ENCODE measurements at places on chromosomes 3 and 15.

DNA sequence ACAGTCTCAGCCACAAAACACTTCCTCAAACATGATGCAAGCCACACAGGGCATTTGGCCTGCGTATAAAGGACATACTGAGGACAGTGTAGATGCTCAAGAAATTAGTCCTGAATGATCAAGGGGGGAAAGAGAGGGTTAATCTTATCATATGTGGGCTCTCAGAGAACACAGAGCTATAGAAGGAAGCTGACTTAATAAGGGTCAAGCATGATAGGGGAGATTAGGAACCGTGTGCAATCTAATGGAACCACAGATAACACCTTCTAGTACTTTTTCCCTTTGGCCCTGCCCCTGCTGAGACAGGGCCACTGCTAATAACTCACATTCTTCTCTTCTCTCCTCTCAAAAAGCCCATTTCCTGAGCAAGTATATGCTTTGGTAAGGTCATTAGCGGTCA, 114.1 kb upstream of the ADAMTS9 start:
- DNase-seq: no peak

DNA sequence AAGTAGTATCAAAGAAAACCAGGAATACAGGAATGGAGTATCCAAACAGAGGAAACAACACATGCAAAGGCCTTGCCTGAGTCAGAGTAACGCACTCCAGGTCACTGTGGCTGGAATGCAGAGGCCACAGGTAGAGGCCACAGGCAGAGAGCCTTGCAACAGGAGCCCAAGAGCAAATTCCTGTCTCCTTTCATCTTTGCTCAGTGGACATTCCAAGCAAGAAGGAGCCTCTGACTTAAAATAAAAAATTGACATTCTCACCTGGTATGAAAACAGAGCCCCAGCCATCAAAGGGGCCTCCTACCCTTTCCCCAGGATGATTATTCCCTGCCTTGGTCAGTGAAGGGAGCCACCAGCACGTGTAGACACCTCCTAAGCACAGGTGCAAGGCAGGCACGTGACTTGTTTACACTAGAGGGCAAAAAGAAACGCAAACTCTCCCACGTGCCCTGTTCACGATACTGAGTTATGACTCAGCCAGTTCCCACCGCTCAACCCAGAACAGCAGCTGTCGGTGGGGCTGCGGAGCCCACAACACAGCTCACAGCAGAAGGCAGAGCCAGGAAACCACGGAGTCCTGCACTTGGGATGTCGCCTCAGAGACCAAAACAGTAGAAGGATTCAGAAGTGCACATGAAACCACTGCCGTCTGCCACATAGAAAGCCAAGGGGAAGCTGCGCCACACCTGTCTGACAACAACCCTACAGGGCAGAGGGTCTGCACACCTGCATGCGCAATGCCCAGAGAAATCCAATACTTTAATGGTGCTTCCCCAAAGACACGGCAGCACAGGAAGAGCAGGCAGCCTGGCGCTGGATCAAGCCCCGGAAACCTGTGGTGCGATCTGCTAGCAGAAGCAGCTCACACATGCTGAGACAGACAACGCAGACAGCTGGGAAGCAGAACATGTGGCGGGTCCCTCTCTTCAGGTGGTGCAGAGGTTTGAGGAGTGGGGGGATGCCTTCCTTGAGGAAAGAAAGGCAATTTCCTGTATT, 52.1 kb downstream of the ITGB5 start:
- DNase-seq: peak; percentile 53

- DNase-seq: no peak
Observed at GRCh38 chr3:58078610-58079009, 70.4 kb downstream of the FLNB start.

GRCh38 chr3:189490749-189491148, 140.4 kb upstream of the TP63 start:
- no peak for DNase-seq

GRCh38 chr3:139523166-139523565, 16.4 kb downstream of the RBP1 start:
- no peak for DNase-seq

- no peak for DNase-seq
Observed at GRCh38 chr15:73335026-73335425, 33.7 kb downstream of the HCN4 start.

DNA sequence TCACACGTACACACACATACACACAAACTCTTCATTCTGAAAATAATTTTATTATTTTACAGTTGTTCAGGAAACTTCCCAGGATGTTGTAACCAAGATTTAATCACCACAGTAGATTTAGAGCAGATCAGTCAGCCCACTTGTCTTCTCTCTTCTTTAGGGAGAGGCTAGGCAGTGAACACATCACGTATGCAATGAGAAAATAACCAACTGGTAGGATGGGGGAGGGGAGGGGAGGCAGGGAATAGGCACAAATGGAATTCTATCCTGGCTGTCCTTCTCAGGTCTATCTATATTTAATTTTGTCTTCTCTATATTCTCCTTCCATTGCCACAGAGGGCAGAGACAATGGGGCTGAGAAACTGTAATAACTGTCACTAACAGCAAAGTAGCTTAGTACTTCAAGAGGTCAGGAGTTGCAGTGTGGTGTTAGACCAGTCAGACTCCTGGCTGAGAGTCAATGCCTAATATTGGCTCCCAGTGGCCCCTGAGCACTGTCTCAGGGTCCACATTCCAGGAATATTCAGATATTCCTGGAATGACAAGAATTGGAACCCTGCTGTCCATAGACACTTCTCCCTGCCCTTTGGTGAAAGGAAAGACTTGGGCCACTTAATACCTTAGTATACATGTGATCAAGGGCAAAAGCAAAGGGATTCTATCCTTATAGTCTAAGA, 2.6 kb upstream of the HCLS1 start:
- no peak for DNase-seq

GRCh38 chr15:26872206-26872605, 5.3 kb downstream of the GABRA5 start:
- no peak for DNase-seq

- DNase-seq: peak; percentile 69
Observed at GRCh38 chr3:45659661-45660566, 29.3 kb upstream of the SACM1L start.

DNA sequence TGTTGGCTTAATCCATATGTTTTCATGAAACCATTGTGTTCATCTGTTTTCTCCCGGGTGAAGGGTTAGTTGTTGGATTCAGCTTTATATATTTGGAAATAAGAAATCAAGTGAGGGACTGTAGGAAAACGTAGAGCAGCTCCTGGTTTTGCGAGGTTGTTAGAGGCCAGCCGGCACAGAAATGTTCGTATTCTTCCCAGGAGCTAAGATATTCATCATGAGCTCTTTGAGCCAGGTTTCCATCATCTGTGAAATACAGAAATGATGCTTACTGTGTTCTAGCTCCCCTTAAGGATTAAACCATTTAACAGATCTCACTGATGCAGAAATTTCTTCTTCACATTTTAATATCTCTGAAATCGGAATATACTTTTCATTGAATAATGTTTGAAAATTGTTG, 235.5 kb downstream of the PTPRG start:
- no peak for DNase-seq

DNA sequence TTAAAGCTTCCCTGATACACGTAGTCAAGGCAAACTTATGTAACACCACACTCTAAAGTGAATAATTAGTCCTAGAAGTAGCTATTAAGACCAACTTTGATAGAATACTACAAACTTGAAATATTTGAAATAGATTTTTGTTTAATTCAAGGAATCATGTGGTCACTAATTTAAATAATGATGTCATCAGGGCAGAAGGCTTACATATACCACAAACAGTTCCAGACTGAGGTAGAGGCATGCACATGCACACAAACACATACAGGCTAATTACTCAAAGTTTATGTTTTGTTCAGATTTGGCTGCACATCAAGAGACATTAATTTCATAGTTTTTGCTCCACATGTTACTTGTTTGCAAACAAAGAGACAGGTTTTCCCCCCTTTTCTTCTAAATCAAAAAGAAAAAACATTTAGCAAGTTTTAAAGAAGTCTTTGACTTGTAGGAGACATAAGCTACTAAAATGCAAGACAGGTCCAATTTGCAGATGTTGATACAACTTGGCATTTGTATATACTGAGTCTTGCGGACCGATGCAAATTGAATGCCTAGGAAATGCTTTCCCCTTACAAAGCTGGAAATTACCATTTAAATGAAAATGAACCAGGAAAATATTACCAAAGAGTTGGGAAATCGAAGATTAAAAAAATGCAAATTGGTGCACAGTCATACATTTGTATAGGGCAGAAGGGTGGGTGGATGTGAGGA, 594.8 kb downstream of the MAGI1 start:
- no peak for DNase-seq

- peak; percentile 46 for DNase-seq
Observed at GRCh38 chr15:82531496-82532382, 8.5 kb downstream of the RPS17 start.

DNA sequence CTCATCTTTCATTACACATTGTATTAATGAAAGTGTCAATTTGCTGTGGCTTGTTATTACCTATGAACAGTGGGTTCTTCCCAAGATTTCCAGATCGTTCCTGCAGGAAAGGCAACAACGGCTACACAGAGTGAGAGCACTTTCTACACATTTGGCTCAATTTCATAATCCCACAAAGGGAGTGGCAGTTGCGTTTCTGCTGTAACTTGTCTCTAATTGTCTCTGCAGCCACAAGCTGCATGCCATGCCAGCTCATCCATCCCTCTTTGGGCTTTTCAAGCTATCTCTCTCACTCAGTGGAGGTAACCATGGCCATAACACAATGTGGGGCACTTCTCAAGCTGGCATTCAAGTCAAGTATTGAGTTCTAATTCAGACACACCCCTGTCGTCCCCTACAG, 27.7 kb upstream of the CPNE4 start:
- DNase-seq: no peak

- no peak for DNase-seq
Observed at GRCh38 chr3:176896165-176896564, 301.1 kb downstream of the TBL1XR1 start.

GRCh38 chr3:122975163-122975923, 52.2 kb downstream of the SEMA5B start:
- DNase-seq: no peak

GRCh38 chr3:184474897-184475296, 86.7 kb upstream of the EPHB3 start:
- DNase-seq: no peak

- no peak for DNase-seq
Observed at GRCh38 chr15:80419546-80419945, 15.4 kb downstream of the ARNT2 start.

DNA sequence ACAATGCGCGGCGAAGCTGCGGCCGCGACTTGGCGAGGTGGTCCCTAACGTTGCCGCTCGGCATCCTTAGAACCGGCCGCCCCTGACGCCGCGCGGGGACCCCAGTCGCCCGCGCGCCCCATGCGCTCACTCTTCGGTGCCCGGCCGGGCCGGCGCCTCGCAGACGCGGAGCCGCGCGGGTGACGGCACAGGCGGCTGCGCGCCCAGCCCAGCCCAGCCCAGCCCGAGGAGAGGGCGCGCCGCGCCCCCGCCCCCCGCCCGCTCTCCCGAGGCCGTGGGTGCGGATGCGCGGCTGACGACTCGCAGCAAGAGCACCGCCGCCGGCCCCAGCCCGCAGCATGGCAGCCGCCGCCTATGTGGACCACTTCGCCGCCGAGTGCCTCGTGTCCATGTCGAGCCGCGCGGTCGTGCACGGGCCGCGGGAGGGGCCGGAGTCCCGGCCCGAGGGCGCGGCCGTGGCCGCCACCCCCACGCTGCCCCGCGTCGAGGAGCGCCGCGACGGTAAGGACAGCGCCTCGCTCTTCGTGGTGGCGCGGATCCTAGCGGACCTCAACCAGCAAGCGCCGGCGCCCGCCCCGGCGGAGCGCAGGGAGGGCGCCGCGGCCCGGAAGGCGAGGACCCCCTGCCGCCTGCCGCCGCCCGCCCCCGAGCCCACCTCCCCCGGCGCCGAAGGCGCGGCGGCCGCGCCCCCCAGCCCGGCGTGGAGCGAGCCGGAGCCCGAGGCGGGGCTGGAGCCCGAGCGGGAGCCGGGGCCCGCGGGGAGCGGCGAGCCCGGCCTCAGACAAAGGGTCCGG, 437 bp downstream of the KLF13 start:
- no peak for DNase-seq

DNA sequence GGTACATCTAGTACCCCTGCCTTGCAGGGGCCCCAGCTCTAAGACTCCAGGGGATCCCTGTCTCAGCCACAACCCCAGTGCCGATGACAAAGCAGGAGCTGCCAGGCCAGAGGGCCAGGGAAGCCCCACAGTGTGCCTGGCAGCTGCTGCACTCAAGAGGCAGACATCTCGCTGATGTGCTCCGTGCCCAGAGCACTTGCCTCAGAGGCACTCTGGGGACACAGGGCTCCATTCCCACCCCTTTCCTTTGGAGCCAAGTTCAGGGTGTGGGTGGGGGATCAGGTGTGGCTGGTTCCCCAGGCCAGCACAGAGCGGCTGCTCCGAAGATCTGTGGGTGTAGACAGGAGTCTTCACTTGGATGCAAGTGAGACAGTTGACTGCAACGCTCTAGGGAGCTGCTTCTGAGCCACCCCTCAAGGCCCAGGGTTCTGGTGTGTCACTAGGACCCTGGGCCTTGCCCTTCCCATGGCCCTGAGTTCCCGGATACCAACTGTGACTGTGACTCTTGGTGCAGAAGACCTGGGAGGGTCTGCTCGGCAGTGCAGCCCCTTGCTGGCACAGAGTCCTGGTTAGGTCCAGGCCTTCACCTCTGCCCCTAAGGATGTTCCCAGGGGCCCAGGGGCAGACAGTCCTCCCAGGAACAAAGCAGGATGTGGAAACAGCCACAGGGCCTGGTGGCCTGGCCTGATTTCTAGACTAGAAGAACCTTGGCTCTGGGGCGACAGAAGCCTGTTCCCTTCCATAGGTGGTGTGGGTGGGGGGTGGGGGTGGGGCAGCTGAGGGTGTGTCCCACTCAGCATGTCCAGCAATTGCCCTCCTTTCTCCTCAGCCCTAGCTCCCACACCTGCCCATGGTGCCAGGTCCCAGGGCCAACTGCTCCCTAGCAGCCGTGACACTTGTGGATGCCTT, 2.5 kb downstream of the NT5DC2 start:
- peak; percentile 47 for DNase-seq

GRCh38 chr3:59850417-59850816, 800.6 kb upstream of the CFAP20DC start:
- DNase-seq: no peak

DNA sequence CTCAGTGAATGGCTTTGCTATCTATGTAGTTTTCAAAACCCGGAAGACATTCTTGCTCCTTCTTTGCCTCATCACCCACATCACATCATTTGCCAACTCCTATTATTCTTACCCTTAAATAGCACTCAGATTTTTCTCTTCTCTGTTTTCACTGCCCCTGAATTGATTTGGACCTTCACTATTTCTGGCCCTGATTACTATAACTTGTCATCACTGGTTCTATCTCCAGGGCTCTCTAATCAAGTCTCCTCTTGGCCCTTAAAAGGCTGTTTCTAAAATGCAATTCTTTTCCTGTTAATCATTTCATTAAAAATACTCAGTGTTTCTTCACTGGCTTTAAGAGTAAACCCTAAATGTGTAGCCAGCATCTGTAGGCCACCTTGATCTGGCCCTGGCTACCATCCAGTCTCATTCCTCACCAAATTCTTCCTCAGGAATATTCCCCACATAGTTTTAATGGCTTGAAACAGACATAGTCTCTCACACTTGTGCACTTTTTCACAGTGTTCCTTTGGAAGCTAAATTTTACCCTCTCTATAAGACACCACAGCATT, 437.1 kb upstream of the CBLB start:
- DNase-seq: no peak
